Stimulated activated CD8-positive, alpha-beta memory T cell treated with anti-CD3 and anti-CD28 coated beads, Interleukin-4, amount 100 ng/mL, for 24 hours (primary cell): ENCODE measurements at places on chromosomes 4 and X.

GRCh38 chr4:3469386-3470243 lies 6.5 kb downstream of the DOK7 start:
- DNase-seq = no peak

DNA sequence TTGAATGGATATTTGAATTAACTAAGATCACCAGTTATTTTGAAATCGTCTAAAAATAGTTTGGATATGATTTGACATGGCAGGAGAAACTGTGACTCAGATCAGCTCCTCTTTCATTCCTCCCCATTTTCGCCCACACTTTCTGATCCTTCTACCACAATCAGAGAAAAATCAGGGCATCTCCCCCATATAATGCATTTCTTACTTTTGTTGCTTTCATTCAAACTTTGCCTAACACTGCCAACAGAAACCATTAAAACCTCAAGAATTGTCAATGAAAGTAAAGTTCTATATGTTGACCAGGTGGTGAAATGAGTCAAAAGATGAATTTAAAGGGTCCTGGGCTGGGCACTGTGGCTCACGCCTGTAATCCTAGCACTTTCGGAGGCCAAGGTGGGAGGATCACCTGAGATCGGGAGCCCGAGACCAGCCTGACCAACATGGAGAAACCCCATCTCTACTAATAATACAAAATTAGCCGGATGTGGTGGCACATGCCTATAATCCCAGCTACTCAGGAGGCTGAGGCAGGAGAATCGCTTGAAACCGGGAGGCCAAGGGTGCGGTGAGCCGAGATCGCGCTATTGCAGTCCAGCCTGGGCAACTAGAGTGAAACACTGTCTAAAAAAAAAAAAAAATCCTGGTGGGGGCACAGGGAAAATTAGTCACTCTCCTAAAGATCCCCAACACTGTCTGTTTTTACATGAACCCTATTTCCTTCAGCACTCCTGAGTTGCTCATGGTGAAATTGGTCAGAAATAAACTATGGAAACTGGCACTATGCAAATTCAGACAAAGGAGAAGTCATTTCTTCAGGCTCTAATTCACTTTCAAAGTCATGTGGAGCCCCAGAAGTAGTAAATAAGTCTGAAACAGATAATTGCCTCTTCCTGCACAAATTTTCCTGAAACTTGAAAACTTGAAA lies 122.8 kb upstream of the NOCT start:
- no peak for DNase-seq

DNA sequence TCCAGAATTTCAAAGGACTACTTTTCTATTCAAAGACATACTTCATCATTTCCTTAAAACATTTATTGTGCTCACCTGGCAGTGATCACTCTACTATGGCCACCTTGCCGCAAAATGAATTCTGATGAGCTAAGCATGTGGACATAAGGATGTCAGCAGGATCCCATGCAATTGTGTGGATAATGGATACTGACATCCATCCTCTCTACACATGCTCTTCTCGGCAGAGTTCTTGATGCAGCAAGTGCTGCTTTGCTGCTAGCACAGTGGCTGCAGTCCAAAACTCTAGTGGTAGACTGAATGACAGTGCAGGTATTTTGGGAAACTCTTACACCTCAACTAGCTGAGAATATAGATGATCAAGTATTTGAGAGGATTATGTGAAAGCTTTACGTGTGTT lies 168.0 kb downstream of the BANK1 start:
- no peak for DNase-seq

DNA sequence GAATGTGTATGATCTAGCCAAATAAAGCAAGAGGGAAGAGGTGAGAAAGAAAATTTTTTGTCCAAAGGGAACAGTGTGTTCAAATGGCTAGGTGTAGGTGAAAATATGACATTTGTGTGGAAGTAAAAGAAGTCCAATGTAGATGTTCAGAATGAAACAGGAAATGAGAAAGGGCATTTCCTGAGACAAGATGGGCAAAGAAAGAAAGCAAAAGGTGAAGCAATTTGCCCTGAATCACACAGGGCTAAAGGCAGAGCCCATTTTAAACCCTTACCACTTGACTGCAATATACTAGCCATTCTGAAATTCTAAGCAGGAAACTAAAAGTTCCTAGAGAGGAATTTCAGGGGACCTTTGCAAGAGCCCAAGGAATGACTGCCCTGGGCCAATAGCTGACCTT lies 36.0 kb downstream of the CLOCK start:
- no peak for DNase-seq

DNA sequence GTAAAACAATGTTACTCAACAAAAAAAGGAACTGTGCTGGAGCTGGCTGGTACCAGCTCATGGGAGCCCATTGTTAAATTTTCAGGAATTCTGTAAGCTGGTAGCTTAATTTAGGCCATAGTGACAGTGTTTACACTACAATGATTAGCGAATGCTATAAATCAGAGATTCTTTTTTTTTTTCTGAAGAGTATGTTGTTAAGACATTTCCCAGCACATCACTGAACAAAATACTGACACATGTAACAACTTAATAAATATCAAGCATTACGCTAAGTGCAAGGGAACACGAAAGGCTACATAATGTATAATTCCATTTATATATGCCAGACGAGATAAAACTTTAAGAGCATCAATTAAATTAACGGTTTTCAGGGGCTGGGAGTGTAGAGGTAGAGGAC lies 4.4 kb downstream of the WDFY3 start:
- DNase-seq = no peak

DNA sequence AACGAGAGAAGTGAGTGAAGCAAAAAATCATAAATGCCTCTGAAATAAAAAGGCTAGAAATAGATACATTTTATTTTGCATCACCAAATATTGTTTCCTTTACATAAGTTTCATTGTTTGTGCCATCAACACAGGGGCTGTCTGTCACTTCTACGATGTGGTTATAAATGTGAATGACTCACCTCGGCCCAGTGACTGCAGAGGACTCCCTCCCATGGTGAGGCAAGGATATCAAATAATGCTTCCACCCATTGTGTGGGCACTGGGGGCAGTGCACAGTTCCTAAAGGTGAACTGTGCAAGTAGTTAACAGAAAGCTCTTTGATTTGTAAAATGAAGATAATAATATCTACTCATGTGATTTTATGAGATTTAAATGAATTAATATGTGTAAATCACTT lies 230.3 kb upstream of the NEIL3 start:
- DNase-seq = no peak

DNA sequence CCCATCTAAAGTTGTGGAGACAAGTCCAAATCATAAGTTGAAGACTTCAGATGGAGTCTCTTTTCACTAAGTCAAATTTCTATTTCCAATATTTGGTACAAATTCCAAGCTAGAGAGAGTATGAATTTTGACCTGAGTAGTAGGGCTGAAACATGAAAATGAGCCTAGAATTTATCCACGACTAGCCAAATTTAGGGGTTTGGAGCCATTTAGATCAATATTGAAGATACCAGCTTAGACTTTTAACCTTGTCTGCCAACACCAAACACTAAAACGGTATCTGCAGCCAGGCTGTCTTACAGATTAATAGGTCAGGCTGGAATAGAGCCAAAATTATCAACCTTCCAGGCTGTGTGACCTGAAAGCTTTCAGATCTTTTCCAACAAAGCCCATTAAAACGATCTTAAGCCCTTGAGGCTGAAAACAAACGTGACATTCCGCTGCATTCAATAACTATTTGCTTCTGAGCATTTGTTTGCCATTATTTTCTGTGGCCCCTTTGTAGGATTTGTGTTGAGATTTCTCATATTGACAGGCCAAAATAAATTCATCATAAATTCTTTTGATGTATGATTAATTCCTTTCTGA lies 268.7 kb upstream of the DKK2 start:
- DNase-seq = no peak

DNA sequence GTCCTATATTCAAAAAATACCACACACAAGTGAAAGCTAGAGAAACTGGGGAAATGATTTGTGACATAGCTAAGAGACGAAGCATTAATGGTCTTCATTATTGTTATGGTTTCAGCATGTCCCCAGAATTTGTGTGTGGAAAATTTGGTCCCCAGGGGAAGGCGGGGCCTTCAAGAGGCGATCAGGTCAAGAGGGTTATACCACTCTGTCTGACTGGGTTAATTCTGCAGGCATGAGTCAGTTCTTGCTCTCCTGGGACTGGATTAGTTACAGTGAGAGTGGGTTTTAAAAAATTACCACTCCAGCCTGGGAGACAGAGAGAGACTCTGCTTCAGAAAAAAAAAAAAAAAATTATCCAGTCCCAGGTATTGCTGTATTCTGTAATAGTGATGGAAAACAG lies 2.1 kb upstream of the MTNR1A start:
- no peak for DNase-seq

- no peak for DNase-seq
Measured at GRCh38 chrX:74325130-74326059, 21.4 kb downstream of the ZCCHC13 start.

DNA sequence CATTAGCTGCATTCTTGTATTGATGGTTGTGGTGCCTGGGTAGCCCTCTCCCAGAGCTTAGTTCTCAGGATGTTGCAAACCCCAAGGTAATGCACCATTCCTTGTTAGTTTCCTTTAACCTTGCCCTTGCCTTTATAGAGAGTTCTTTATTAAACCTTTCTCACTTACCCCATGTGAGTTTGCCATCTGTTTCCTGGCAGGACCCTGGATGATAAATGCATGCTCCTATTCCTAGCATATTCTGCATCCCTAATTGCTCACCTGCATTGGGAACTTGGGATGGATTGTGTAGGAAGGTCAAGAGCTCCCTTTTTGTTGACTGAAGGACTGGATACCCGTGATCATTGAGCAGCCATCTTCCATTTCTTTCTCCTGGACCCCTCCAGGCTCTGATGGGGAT lies 59.9 kb upstream of the AP1S2 start:
- no peak for DNase-seq

GRCh38 chrX:103565752-103566151 lies 19.6 kb upstream of the TCEAL4 start:
- no peak for DNase-seq

DNA sequence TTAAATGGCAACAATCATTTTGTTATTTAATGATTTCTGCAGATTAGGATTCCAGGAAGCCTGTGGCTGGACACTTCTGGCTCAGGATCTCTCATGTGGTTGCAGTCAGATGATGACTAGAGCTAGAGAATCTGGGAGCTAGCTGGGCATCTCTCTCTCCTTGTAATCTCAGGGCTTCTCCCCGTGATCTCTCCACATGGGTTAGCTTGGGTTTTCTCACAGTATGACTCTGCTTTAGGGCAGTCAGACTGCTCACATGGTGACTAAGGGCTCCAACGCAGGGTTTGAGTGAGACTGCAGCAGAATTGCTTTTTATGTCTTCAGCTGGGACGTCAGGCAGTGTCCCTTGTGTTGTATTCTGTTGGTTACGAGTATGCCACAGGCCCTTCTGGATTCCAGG lies 361.4 kb downstream of the CBLL2 start:
- DNase-seq = no peak

DNA sequence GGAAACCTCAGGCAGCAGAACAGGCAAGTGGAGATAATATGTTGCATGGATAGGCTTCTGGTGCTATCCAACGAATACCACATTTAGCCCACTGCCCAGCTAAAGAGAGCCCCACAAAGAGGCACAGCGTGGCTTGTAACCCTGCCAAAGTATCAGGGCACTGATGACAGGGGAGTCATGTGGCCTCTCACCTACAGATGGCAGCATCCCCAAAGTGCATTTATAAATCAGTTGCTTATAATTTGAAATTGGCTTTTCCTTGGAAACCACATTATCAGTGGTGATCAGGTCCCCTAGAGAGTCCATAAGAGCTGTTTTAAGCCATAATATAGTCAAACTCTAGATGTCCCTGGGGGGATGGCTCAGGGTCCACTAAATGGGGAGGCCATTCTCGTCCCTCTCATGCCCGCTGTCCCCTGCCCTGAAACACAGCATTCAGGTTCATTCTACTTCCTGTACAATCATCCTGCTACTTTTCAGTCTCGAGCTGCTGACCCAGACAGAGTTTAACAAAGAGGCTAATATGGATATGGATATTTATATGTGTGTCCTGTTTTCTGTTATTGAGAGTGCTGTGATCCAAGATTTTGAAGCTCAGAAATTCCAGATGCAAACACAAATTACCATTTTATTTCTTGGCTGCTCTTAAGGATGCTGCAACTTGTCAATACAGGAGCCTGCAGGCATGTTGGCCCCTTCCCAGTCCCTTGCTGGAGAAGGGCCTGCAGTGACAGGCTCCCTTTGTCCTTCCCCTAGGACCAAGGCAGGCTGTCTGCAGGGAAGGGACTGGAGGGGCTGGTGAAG lies 28.5 kb downstream of the SRPX start:
- no peak for DNase-seq

GRCh38 chrX:12042615-12043014 lies 95.7 kb upstream of the FRMPD4 start:
- DNase-seq = no peak

- DNase-seq = no peak
Measured at GRCh38 chr4:15884666-15885065, 53.9 kb downstream of the FGFBP1 start.

DNA sequence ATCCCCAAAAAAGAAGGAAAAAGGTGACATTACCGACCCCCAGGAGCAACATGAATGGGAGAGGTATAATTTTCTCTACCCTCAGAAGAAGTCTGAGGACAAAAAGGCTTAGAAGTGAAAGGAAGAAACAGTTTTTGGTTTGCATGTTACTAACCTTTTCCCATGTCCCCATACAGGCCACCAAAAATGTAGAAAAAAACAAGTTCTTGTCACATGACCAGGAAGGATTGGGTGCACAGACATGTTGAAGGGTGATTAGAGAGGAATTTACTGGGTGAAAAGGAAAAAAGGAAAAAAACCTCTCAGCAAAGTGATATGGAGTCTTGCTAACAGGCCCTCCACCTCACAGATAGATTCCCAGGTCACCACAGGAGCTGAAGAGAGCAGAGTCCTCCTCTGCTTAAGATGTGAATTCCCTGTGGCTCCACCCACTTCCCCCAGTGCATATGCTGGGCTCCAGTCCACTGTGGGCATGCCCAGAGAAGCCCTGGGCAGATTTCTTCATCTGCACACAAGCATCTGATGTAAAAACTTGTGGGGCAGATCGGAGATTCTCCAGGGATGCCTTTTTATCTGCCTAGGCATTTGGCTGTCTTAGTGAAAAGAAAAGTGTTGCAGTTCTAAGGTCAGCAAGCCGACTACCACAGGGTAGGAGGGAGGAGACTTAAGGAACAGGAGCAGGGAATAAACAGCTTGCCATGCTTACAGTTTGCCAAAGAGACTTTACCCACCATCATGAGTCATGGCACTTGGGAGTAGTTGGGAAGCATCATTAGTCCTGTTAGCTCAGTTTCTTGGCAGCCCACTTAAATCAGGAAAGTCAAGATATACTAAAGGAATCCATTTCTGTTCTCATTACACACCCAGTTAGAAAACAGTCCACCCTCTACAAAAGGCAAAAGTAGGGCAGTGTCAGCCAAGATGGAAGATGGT lies 25.0 kb upstream of the PASD1 start:
- DNase-seq = no peak

- no peak for DNase-seq
Measured at GRCh38 chr4:47494124-47494430, 9.0 kb downstream of the ATP10D start.

GRCh38 chrX:119721487-119721886 lies 28.5 kb upstream of the SEPTIN6 start:
- DNase-seq = no peak

DNA sequence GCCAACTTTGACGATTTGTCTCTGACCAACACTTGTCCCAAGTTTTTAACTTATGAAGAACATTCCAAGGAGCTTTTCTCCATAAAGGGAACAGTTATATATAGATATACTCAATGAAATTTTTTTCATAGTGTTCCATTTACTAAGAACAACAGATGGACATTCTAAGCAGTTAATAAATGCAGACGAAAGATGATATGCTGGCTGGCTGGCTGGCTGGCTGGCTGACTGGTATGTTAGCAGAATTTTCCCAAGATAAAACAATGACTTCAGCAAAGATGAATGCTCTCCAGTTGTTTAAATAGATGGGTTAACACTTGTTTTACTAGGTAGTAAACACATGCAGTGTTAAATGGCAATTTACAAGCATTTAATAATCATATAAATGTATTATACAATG lies 62.2 kb downstream of the SPANXN3 start:
- DNase-seq = no peak
